Activated CD4-positive, CD25-positive, alpha-beta regulatory T cell (primary cell): ENCODE measurements at places on chromosomes 7 and 10.

- no peak for DNase-seq
These were observed 54.1 kb upstream of the PPIF start for GRCh38 chr10:79292891-79293746.

GRCh38 chr10:97861097-97861750 is 11.6 kb downstream of the GOLGA7B start:
- DNase-seq = no peak

DNA sequence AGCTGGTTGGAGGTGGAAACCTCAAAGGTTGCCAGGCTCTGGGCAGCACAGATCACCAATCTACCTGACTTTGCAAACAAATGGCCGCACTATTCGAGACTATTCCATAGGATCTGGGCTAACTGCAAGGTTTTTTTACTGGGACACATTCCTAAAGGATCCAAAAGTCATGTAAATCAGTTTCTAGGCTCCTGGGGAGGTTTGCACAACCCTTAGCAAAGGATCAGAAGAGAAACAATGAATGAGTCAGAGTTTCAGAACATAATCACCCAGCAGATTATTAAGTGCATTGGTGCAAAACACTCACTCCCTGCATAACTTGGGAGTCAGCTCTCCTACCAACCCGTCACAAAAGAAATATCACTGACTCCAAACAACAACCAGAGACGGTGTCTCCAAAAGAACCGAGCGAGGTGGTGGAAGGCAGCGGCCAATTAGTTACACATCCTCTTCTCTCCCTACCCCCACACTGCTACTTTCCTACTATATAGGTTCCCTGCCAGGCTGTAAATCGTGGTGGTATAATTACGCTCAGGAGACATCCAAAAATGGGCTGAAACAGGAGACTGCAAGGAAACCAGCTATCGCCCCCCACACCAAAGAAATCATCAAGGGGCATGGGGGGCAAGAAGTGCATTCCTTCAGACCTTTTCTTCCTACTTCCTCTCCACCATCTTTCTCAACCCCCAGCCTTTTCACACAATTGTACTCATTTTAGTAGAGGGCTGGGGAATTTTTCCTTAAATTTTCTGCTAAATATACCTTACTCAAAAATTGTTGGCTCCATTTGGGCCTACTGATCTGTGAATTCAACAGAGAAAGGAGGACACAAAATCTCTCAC is 3.2 kb downstream of the UBE2H start:
- DNase-seq = no peak

DNA sequence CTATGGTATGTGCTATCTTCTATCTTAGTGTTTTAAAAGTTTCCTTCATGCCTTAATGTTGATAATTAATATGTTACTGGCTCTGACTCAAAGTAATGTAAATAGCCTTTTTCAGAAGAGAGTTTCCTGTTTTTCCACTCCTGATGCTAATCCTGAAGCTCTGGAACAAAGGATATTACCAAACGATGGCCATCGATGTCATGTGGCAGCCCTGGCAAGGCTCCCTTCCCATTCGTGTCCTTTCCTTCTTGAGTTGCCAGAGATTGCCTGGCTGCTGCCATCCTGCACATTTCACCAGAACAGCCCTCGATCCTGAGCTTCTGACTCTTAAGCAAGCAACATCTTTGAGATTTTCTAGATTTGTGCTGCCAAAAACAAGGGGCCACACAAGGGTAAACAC is 46.0 kb downstream of the RNF133 start:
- no peak for DNase-seq

DNA sequence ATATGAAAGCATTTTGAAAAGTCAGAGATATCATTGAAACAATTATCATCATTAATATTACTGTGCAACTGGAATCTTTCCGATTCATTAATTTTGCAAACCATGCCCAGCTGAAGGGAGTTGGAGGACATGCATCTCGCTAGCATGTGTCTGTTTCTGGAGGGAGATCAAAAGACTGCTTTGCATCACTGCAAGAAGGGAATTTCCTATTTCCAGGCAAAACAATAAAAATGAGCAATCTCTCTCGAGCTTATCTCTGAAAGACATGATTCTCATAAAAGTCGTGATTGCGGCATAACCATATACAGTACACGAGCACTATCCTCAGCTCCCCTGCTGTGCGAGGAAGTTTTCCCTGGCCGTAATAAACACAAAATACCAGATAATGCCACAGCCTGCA is 607.6 kb upstream of the DPP6 start:
- DNase-seq = no peak

DNA sequence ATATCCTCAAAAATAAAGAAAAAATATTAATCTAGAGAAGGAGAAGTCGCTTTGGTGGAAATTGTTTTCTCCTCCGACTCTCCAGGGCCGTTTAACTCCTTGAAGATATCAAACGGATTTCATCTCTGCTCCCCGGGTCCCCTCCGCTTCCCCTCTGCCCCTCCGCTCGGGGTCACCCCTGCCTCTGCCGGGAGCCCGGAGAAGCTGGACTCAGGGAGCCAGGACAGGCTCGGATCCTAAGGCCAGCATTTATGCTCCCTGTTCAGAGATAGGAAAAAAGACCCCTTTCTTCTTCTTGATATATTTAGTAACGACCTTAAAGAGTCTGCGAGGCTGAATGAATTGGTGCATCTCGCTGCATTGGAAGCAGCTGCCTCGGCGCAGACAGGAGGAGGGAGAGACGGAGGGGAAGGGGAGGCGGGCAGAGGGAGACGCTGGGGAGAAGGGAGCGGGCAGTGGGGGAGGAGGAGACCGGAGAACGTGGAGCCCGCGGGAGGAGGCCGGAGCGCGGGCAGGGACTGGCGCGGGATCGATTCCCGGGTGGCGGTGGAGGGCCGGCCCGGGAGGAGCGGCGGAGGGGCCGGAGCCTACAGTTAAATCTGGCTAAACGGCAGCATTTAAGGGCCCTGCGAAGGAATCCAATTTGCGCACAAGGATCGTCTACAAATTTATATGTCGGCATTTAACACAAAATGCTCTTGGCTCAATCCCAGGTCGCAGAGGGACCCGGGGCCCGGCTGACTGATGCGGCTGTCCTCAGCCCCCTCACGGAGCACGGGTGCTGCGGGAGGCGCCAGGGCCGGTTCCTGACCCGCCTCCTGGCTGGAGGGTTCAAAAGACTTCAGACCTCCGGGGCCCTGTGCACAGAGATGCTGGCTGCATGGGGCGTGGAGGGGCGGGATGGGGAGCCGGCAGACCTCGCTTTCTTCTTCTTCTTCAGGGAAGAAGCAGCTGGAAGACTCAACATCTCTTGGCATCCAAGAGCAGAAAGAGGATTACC is 55.6 kb downstream of the CRTAC1 start:
- DNase-seq = no peak

GRCh38 chr7:24734306-24734705 is 23.0 kb downstream of the GSDME start:
- DNase-seq = no peak

- DNase-seq = no peak
These were observed 46.3 kb downstream of the MTPN start for GRCh38 chr7:135930565-135931461.

GRCh38 chr7:73977619-73978618 is 50.1 kb upstream of the ELN start:
- DNase-seq = no peak

DNA sequence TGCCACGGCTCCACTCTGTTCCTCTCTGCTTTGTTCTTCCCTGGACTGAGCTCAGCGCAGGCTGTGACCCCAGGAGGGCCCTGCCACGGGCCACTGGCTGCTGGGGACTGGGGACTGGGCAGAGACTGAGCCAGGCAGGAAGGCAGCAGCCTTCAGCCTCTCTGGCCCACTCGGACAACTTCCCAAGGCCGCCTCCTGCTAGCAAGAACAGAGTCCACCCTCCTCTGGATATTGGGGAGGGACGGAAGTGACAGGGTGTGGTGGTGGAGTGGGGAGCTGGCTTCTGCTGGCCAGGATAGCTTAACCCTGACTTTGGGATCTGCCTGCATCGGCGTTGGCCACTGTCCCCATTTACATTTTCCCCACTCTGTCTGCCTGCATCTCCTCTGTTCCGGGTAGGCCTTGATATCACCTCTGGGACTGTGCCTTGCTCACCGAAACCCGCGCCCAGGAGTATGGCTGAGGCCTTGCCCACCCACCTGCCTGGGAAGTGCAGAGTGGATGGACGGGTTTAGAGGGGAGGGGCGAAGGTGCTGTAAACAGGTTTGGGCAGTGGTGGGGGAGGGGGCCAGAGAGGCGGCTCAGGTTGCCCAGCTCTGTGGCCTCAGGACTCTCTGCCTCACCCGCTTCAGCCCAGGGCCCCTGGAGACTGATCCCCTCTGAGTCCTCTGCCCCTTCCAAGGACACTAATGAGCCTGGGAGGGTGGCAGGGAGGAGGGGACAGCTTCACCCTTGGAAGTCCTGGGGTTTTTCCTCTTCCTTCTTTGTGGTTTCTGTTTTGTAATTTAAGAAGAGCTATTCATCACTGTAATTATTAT is 1.2 kb downstream of the CLDN4 start:
- no peak for DNase-seq

DNA sequence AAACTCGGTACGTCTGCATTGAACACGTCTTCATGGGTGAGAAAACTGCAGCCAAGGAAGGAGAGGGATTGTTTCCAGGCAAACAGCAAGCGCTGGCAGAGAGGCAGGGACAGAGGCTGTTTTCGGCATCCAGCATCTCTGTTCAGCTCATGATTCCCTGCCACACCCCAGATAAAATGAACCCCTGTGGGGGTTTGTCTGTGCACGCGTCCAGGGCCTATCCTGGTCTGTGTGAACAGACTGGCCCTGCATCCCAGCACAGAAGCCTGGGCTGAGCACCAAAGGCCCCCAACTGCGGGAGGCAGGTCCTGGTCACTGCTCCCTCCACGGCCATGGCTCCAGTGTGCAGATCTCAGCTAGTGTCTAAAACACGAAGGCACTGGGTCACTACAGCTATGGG is 83.3 kb upstream of the FAM20C start:
- DNase-seq = no peak

DNA sequence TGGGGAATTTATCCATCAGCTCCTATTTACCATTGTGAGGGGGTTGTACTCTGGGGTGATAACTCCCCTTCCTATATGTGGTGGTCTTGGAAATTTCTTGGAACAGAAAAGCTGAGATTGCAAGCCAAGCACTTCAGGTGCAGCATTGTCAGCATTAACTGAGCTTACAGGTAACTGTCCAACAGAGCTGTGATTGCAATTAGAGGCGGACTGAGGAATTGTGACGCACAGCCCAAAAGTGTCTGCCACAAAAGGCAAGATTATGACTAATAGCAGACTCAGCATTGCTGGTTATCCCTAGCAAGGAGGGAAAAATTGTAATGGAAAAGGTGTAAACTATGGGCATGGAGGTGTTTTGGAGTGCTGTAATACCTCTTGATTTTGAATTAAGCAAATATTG is 126.1 kb upstream of the AGR3 start:
- no peak for DNase-seq
